T-helper 9 cell (primary cell): ENCODE measurements at places on chromosomes 2 and 18.

GRCh38 chr18:23095463-23095862, 39.8 kb upstream of the CABLES1 start:
- no peak for DNase-seq

- no peak for DNase-seq
Measured at GRCh38 chr18:76429262-76430126, 65.5 kb downstream of the ZNF516 start.

GRCh38 chr2:82789851-82790205, 1669.3 kb downstream of the SUCLG1 start:
- no peak for DNase-seq

DNA sequence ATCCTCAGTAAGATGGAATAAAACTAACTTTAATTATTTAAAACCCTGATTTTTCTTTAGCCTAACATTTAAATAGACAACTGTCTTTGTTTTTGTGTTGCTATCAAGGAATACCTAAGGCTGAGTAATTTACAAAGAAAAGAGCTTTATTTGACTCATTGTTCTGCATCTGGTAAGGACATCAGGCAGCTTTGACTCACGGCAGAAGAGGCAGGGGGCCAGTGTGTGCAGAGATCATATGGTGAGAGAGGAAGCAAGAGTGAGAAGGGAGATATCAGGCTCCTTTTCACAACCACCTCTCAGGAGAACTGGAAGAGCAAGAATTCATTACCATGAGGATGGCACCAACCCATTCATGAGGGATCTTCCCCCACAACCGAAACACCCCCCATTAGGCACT, 64.6 kb upstream of the TFPI start:
- no peak for DNase-seq

DNA sequence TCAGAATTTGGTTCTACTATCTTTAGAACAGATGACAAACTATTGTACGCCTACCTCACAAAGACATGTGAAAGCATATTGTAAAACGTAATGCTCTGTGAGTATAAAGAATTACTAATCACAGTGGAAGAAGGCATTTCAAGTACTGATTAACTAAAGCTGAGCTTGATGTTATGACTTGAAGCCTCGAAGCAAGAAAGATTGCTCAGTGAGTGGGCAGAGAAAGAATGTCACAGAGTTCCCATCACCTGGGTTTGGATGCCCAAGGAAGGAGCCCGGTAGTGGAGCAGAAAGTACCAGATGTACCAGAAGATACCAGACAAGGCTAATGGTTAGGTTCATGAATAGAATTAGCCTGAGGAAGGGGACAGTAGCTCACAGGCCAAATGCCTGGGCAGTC, 39.5 kb upstream of the FAM110C start:
- DNase-seq, result no peak

DNA sequence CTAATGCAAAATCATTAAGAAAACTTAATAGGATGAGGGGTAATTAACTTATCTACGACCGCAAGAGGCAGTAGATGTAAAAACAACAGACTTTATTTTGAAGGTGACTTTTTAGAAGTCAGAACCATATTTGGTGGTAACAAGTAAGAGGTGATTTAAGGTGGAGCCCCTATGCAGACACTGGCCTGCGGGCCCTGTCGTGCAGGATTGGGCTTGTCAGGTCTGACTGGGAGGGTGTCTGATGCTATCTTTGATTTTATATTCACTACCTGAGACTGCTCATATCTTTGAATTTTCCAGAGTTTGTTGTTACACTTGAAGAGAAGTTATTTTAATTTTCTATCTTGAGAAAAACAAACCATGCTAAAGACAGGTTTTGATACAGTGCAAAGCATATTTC, 29.1 kb upstream of the SCLY start:
- no peak for DNase-seq

DNA sequence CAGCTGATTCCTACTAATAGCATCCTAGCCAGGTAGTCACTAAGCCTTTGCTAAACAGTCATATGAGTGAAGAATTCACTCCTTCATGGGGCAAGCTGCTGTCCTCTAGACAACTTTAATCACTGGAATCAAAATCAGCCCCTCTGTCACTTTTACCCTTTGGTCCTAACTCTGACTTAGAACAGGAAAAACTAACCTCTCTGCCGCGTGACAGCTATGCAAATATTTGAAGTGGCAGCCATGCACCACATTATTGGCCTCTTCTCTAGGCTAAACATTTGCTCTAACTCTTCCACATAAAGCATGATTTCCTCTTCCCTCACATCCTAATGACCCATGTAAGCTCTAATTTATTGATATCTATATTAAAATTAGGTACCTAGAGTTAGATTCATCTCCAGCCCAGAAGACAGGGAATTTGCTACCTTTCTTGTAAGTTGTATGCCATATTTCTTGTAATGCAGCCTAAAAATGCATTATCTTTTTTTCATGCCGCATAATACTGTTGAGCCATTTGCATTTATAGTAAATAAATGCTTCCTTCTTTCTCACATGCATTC, 12.8 kb upstream of the ONECUT2 start:
- DNase-seq, result no peak

GRCh38 chr2:135742325-135742757, 686 bp downstream of the UBXN4 start:
- DNase-seq, result peak; percentile 21

GRCh38 chr2:36044411-36044810, 311.2 kb upstream of the CRIM1 start:
- DNase-seq, result no peak

DNA sequence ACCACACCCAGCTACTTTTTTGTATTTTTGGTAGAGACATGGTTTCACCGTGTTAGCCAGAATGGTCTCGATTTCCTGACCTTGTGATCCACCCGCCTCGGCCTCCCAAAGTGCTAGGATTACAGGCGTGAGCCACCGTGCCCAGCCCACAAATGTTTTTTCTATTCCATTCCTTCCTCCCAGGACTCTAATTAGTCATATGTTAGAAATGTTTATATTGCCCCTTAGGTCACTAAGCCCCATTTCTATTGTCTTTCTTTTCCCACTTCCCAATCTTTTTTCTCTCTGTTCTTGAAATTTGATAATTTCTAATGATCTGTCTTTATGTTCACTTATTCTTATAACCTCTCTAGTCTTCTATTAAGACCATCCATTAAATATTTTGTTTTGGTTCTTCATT, 31.3 kb upstream of the CDCA7 start:
- no peak for DNase-seq

DNA sequence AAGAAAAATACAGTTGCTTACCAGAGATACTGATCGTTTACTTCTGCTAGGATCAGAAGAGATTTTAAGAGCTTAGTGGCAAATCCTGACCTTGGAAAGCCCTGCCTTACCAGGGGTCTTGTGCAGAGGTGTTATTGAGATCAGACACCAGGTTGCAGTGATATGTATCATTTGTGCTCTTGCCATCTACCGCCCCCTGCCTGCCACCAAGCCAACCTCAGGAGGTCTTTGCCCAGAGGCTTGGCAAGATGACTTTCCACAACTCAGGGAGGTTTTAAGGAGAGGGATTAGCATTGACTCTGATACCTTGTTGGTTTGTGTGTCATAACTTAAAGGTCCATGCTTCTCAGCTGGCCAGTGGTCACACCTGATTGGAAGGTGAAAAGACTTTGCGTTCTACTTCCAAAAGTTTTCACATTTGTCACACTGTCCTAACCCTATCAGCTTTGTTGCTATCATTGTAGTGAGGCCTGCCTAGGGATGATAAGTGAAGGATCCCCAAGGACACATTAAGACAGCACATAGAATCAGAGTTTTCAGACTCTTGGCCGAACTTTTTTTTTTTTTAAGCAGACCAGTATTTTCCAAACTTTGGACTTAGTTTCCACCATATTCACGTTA, 46.2 kb upstream of the MGAT5 start:
- peak; percentile 53 for DNase-seq

GRCh38 chr2:100707016-100707947, 112.7 kb upstream of the NPAS2 start:
- no peak for DNase-seq

DNA sequence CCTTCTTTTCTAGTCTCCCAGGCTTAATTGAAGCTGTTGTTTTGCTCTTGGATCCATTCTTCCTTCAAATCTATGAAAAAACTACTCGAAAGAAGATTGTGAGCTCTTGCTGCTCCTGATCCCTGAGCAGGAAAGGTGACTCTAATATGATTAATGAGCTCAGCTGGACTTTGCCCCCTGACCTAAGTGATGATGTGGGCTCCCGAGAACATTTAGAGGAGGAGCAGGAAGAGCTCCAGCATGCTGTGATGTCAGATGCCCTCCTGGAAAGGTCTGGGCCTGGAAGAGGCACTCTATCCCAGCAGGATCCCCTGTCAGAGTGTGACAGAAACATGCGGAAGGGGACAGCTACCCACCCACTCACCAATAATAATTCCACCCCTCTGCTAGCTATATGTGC, 117.9 kb upstream of the PELI1 start:
- no peak for DNase-seq

DNA sequence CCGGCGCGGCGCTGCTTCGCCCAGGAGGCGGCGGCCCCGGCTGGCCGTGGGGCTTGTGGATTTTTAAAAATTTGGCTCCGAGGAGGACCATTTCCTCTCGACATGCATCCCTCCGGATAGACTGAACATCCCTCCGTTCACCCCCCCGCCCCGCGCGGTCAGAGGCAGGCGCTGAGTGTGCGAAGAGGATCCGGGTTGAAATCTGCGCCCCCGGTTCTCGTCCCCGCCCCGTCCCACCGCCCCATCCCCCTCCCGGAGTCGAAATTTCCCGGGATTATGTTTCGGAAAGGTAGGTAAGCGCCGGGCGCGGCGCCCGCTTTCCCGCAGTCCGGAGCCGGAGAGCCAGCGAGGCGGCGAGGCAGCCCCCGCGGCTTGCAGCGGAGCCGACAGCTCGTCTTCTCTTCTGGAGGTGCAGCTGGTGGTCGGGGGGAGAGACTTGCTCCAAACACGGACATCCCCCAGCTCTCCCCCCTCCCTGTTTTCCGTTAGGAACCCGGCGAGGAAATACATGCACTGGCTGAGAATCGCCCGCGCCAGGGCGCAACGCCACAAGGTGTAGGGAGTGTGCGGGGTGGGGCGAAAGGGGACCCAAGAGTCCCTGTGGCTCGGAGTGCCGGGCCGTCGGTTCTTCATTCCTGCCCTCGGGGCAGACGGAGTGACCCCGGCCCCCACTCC, at the start of gene PRKCE:
PRKCE (plus strand) TSS at position 261 of the 675 bp plus-strand sequence.
- peak; percentile 12 for DNase-seq

- DNase-seq, result no peak
Measured at GRCh38 chr2:53969285-53969967, 1.4 kb downstream of the PSME4 start.

GRCh38 chr2:176461809-176462670, 192.8 kb downstream of the MTX2 start:
- no peak for DNase-seq

DNA sequence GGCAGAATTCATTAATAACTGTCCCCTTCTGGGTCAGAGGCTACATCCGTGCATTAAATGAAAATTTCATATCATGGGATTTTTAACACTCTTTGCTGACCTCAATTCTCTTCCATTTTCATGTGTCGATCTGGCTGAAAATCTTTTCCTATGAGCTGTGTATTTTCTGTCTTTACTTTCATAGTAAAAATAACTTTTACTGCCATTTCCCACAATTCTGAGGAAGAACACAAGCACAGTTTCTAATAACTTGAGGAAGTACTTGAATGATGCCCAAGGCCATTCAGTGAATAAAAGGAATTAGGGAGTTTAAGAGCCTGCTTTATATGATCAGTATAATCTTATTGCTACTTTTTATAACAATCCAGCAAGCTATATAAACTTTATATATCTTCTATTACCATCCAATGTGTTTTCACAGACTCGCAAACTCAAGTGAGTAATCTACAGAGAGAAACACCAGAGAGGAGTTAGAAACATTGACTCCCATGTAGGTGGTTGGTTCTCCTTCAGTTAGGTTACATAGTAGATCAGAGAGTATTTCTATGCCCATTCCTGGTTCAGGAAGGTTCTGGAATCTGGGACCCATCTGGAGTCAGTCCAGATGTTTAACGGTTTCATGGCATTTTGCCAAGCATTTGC, 340.0 kb downstream of the FBXO15 start:
- no peak for DNase-seq
